CD4-positive, alpha-beta T cell (primary cell): ENCODE measurements at places on chromosomes 12 and 14. TPM values are rescaled to one million over a fixed set of nuclear protein-coding genes. Genes with fewer than 3 reads are reported as not detected.

The OTUB2 gene
- not detected for total RNA-seq

The IL22 gene
- not detected for total RNA-seq

The HOXC13 gene
- total RNA-seq: not detected

The PRH2 gene
- not detected for total RNA-seq

The KLRD1 gene
- total RNA-seq: 0.87 TPM

The LALBA gene
- not detected for total RNA-seq

The RNASE4 gene
- 0.11 TPM for total RNA-seq

The RITA1 gene
- 2.9 TPM for total RNA-seq
